AG09309 (cell line): ENCODE measurements at places on chromosomes 12 and 14.

- no peak for DNase-seq
Observed at GRCh38 chr12:562634-563033, 100.6 kb downstream of the NINJ2 start.

DNA sequence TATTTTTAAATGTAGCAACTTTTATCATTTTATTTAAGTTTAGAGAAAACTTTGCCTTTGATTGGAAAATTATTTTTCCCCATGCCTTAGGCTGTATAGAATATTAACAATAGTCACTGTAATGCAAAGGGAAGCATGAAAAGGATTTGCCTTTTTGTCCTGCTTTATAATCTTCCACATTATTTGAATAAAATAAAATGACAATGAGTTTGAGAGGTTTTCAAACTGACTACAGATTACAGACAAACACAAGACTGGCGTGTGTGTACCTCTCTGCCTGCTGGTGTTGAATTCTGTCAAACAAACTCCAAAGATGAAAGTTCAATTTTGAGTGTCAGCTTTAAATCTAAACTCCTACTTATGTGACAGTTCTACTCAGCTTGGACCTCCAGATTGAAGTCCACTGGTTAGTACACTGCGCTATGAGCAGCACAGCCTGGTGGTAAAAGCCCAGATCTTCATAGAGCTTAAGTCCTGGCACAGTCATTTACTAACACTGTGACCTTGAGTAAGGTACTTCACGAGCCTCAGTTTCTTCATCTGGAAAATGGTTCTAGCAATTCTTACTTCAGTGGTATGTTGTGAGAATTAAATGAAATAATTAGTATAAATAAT, 98.3 kb upstream of the CPNE8 start:
- no peak for DNase-seq

- DNase-seq = no peak
Observed at GRCh38 chr12:6335451-6336078, 6.3 kb downstream of the TNFRSF1A start.

GRCh38 chr12:75489613-75490210, 9.2 kb downstream of the GLIPR1 start:
- no peak for DNase-seq

DNA sequence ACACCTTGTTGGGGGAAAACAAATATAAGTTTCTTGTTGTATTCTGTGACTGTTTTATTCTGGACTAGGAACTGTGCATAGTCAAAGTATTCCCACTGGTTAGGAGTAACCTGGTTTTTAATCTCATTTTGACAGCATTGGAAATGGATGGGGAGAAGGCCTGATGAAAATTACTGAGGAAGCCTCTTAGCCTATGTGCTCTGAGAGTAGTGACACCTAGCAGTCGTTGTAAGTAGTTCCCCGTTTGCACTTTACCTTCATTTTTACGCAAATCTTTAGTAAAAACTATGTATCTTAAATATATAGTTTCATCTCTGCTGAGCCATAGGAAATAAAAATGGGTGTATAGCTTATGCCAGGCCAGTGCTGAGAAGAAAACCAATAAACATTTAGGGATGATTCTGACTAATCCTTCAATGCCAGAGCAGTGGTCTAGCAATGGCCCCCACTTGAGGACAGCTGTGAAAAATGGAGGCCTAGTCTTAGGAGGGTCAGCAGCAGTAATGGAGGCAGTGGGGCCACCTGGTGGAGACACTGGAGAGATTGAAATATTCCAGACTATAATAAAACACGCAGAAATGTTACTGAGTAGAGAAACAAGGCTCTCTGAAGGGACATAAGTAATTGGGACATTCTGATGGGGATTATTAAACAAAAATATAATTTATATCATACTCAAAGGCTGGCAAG, 133.2 kb upstream of the NOVA1 start:
- DNase-seq = no peak

DNA sequence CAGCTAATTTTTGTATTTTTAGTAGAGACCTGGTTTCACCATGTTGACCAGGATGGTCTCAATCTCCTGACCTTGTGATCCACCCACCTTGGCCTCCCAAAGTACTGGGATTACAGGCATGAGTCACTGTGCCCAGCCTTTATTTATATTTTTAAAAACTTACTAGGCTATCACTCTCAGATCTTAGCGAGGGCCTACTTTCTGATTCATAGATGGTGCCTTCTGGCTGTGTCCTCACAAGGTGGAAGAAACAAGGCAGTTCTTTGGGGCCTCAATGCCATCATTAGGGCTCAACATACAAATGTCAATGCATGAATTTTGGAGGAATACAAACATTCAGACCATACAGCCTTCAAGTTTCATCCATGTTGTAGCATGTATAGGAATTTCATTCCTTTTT, 2.4 kb upstream of the DGLUCY start:
- DNase-seq = no peak

GRCh38 chr14:74599321-74599761, 12.7 kb downstream of the LTBP2 start:
- DNase-seq = no peak
